CD4-positive, alpha-beta memory T cell (primary cell): ENCODE measurements at places on chromosomes 7 and 10.

- DNase-seq: no peak
These were observed 5.6 kb downstream of the TMEM229A start for GRCh38 chr7:124027236-124027635.

DNA sequence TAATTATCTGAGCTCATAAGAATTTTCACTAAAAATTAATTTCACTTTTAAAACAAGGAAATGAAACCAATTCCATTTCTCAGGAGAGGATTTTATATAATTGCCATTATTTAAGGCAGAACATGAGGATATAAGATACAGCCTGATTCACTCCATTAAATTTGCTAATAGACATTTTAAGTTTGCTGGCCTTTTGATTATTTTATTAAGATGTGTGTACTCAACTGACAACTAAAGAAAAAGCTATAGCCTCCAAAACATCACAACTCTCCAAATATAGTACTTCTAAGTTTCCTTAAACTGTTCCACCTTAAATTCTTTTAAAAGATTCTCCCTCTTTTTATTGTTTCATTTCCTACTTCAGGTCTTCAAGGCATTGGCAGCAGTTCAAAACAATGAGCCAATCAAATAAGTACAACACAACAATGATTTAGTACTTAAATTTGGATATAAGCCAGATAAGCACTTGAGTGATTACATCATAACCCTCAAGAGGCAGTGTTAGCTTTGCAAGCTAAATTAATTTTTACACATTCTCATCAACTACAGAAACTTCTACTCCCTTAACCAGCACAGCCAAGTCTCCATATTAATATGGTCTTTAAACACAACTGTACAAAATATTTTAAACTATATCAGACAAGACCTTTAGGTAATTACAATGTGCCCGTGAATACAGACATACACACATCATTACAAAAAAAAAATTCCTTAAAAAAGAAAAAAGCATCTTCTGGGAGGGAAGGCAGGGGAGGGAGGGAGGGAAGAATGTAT is 121.8 kb downstream of the KMT2C start:
- DNase-seq: peak; percentile 47

- DNase-seq: no peak
These were observed 31.6 kb upstream of the ETV1 start for GRCh38 chr7:14021069-14021468.

- DNase-seq: no peak
These were observed 71.5 kb upstream of the LRRC4 start for GRCh38 chr7:128102490-128103291.

DNA sequence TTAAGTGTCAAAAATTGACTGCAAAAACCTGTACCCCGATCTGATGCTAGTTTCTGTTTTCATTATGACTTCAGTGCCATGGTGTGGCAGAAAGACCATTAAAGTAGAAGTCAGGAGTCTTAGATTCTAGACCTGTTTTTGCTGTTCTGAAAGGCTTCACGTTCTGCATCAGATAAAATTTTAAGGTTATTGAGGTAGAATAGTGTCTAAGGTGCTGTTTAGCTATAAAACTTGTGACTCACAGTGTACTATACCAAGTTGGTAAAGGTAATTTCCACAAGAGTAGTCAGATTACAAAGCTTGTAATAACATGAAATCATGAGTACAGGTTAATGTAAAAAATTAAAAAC is 38.6 kb downstream of the ZNRF2 start:
- peak; percentile 19 for DNase-seq

GRCh38 chr10:29345910-29346209 is 57.0 kb downstream of the LYZL1 start:
- no peak for DNase-seq

GRCh38 chr7:47088329-47089067 is 493.4 kb downstream of the TNS3 start:
- DNase-seq: peak; percentile 5

DNA sequence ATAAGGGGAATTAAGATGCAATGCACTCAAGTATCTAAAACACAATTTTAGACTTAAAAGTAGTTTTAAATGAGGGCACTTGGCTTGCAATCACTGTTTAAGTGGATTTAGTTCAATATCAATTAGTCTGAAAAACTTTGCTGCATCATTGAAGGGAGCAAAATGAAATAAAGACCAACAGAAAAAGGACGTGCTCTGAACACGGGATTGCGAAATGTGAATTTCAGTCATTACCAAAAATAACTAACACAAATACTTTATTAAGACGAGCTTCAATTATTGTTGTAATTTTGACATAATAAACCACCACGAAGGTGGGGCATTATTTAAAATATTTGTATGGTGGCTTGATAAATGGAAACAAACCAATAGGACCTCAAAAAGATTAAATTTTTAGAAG is 361.8 kb upstream of the GALNT17 start:
- DNase-seq: no peak

DNA sequence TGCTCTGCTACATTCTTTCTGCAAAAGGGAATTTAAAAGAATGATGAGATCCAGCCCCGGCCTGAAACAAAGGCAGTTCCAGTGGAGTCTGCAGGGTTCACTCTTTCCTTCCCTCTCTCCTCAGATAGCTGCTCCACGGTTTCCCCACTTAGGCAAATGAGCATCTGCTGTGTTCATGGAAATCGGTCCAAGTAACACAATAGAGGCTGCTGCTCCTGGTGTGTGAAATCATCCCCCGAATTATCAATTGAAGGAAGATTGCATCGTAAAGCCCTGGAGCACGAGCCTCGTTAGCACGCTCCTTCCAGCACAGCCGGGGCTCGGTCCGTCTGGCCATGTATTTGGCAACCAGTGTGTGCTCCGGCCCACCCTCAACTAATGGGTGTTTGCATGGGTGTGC is 108.3 kb upstream of the DPP6 start:
- no peak for DNase-seq

DNA sequence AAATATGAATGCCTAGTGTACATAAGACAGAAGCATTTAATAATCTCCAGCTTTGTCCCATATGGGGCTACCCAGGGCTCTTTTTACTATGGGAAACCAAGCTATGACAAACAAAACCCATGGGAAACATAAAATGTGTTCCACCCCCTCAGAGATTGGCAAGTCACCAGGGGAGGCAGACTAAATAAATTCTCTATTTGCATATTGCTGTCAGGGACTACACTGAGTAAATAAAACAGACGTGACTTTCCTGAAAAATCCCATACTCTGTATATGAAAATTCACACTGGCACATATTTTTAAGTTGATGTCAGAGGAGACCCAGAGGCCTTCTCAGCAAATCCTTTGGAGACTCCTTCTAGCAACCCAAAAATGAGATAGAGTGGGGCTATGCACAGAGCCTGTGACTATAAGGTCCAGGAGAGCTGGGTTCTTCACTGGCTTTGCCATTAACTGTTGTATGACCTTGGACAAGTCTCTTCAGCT is 44.0 kb upstream of the HPSE2 start:
- DNase-seq: no peak

- DNase-seq: no peak
These were observed 17.4 kb downstream of the SLC13A4 start for GRCh38 chr7:135710417-135711138.

- DNase-seq: no peak
These were observed 529.9 kb downstream of the XPNPEP1 start for GRCh38 chr10:109393425-109393824.

GRCh38 chr7:101562531-101563197 is 66.4 kb downstream of the MYL10 start:
- DNase-seq: no peak

DNA sequence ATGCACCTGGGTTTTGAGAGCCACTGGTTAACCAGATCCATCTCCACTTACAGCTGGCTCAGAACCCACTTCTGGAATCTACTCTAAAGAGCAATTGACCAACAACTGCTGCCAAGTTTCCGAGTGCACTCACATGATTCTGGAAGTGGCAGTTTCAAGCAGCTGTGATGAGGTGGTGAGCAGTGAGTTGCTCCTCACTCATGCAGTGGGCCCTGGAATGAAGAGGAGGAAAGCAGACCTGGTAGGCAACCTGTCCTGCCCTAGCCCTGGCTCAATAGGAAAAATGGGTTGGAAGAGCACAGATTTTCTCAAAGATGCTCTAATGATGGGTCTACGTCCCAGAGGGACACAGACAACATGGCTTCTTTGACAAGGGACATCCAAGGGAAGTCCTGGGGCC is 70.7 kb upstream of the NPY start:
- DNase-seq: no peak

- DNase-seq: no peak
These were observed 973.5 kb downstream of the ANKRD7 start for GRCh38 chr7:119197877-119198527.

DNA sequence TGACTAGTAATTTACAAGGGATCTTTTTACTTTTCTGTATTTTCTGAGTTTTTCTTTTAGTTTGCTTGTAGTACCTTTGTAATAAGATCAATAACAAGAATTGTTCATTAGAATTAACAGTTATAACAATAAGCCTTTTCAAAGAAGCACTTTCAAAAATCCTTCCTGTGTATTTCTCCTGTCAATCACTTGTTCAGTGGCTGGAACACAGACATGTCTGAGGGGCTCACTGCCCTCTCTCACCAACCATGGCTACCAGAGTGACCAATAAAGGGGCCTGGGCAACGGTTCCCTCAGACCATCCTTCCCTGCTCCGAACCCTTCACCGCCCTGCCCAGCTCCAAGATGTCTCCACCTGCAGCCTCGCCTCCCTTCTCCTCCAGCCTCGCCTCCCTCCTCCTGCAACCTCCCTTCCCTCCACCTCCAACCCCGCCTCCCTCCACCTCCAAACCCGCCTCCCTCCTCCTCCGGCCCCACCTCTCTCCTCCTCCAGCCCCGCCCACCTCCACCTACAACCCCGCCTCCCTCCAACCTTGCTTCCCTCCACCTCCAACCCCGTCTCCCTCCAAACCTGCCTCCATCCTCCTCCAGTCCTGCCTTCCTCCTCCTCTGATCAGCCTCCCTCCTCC is 353.4 kb downstream of the TNS3 start:
- no peak for DNase-seq

DNA sequence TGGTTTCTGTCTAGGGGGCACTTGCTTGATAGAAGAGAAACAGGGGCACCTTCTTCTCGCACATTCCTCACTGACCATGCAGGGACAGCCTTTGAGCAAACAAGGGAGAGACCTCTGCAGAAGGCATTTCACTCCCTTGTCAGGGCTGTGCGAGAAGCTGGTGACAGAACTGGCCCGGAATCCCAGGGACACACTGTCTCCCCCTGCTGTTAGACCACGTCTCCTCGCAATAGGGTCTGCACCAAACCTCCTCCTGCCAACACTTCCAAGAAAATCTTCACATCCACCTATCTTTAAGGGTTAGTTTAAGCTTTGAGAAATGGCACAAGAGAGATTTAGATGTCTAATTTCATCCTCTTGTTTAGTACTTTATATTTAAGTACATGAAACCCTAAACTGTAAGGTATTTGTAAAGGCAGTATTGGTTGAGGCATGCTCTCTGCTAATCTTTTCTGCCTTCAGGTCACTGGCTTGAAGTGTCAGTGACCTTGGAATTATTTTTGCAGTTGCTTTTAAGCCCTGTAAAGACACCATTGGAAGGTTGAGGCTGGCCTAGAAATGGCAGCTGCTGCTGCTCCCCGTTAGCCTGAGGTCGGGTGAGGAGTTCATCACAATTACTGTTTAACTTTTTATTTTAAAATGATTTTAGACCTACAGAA is 37.0 kb downstream of the RBM20 start:
- peak; percentile 6 for DNase-seq

- DNase-seq: no peak
These were observed 15.5 kb downstream of the CAMK2G start for GRCh38 chr10:73858750-73859427.
